Stimulated activated CD4-positive, alpha-beta T cell treated with anti-CD3 and anti-CD28 coated beads, Interleukin-1b, Interleukin-23, amount 100 ng/mL, for 1 hour (primary cell): ENCODE measurements at places on chromosomes 5 and 9.

GRCh38 chr9:71783120-71783523 lies 14.8 kb upstream of the CEMIP2 start:
- peak; percentile 60 for DNase-seq

GRCh38 chr9:127182901-127183746 lies 60.7 kb upstream of the ANGPTL2 start:
- no peak for DNase-seq

- DNase-seq, result peak; percentile 13
Measured at GRCh38 chr9:105694848-105695581, 674 bp downstream of the TMEM38B start.

- no peak for DNase-seq
Measured at GRCh38 chr9:33380390-33381094, 21.8 kb downstream of the AQP7 start.

DNA sequence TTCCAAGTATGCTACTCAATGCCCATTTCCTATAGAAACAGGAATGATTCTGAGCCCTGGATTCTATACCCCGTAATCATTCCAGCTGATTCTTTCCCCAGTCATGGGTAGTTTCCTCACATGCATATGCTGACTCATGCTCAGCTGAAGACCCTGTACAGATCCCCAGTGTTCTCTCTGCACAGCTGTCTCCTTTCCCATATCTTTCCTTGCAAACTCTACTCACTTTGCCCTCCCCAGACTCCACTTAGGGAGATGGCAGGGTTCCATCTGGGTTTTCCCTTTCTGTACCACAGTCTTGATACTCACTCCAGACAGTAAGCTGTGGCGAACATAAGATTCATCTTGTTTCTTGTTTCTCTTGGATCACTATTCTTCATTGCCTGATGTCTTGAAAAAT lies 357.6 kb downstream of the RAB3C start:
- no peak for DNase-seq

- no peak for DNase-seq
Measured at GRCh38 chr5:140055152-140055551, 12.1 kb upstream of the NRG2 start.

GRCh38 chr9:115207003-115207836 lies 89.3 kb upstream of the TNC start:
- no peak for DNase-seq

DNA sequence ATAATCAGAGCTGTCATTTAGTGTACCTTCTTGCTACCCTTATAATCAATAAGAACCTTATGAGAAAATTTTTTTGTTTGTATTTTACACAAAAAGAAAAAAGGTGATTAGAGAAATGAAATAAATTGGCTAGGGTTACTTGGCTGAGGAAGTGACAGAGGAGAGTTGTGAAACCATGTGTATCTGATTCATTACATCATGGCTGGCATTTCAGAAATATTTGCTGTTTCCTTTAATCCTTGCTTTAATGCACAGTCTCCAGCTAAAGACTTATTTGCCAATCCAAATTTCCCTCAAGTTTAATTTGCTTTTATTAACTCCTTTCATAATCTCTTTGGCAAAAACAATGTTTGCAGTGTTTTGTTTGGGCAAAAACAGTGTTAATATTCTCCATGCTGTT lies 543.1 kb downstream of the KIF4B start:
- DNase-seq, result no peak

DNA sequence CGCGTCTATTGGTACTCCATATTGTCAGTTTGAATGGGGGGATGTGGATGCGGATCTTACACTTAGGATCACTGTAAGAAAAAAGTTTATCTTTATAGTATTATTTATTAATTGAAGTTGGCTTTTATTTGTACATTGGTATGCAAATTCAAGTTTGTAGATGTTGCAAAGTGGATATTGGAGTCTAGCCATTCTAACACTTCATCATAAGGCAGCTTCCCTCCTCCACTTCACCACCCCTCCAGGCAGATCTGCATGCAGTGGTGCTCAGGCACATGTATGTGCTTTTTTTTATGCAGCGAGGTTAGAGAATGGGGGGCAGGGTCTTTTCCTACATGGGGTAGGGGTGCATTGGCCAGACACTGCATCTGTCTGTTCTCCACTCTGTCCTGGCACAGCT lies 84.3 kb downstream of the IQGAP2 start:
- no peak for DNase-seq

GRCh38 chr5:34655354-34655991 lies 655 bp upstream of the RAI14 start:
- no peak for DNase-seq

- DNase-seq, result no peak
Measured at GRCh38 chr5:125609011-125609410, 814.2 kb upstream of the GRAMD2B start.

DNA sequence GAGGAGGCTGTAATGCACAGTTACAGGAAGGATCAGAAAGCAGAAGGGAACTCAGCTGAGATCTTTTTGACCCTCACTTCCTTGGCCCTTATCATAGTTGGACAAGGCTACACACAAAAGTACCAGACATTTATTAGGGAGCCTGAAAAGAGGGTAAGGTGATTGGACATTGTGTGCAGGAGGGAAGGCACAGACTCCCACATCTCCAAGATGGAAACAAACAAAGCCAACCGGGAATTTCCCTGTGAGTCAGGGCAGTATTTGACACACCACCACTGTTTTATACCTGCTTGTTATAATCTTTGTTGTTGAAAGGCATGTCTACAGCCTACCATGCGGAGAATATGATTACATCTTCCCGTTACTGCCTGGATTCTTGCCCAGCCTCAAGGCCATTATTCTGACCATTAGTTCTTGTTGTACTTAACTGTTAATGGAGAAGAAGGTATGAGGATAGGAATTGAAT lies 3.0 kb upstream of the CCNG1 start:
- no peak for DNase-seq

DNA sequence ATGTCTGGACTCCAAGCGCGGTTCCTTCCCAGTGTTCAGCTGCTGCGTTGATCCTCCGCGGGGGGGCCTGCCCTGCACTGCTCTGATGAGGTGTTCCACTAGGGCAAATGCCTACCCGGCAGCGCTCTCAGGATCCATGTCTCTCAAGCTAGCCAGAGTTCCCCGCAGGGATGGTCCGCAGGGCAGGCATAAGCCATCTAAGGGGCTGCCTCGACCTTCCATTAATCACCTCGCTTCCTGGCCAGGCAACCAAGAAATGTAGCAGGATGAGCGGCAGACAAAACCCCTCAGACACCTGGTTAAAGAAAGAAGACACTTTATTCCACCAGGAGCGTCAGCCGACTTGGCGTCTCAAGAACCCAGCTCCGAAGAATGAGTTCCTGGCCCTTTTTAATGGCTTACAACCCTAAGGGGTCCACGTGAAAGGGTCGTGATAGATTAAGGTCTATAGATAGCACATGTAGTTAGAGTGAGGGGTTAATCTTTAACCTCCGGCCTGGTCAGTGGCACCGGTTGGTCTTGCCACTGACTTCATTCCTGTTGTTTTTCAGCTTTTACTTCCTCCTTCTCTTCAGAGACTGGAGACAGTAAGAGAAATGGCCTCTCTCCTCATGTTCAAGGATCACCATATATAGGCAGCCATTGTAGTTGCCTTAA lies 47.2 kb upstream of the COX7C start:
- no peak for DNase-seq

DNA sequence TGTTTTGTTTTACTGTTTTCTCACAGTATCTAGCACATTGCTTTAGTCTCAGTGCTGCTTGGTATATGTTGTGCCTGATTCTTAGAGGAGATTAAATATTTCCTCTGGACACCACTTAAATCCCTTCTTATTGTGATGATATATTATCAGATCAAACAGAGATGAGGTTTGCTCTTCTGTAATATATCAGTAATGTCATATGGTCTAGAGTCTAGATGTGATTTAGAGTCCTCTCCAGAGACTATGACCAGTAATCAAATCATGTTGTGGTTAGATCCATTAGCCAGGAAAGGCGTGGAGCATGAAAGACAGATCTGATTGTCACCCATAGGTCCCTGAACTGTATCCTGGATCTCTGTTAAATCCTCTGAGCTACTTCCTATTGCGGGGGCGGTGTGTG lies 24.4 kb downstream of the CAMK4 start:
- no peak for DNase-seq

DNA sequence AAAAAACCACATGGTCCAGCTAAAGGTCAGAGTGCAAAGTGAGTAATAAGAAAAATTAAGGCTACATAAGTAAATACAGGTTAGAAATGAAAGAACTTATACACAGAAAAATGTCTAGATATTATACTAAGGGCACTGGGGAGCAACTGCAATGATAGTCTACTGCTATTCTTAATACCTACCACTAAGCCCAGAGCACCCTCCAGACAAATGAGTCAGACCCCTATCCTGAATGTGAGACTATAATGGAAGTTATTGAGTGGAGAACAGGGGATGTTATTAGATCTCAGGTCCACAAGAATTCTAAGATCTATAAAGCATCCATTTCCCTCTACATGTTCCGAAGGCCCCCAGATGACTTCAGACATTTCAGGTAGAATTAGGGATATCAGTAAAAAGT lies 438.3 kb downstream of the PRELID2 start:
- no peak for DNase-seq

DNA sequence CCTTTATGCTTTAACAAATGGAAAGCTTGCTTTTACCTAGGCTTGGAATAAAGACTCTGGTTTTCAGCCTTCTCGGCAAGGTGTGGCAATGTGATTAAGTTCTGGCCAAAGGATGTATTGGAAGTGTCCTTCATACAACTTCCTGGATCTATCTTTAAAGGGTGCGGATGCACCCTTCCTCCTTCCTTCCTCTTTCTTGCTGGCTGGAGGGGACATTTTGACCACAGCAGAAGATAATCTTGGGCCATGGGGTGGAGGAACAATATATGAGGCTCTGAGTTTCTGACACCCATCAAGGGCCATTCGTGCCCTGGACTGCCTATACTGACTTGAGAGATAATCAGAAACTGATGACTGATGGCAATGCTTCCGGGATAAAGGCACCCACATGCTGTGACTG lies 145.7 kb downstream of the ACER2 start:
- DNase-seq, result no peak

DNA sequence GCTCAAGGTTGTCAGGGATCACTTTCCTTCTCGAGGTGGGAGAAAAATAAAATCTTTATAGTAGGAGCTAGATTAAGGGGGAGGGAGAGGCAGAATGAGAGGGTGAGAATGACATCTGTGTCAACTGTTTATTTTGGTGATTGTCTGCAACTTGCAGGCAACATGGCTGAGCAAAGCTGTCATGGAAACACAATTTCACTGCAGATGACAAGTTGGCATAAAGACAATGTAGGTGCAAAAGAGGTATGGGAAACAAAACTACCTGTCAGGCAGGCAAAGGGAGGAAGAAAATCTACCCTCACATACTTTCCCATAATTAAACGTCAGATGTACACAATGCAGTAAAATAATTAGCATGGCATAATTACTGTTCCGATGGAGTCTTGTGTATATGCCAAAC lies 167.4 kb downstream of the SLIT3 start:
- no peak for DNase-seq

GRCh38 chr5:173572431-173573125 lies 43.9 kb downstream of the BOD1 start:
- DNase-seq, result no peak

- no peak for DNase-seq
Measured at GRCh38 chr5:94209774-94210355, 408.5 kb downstream of the KIAA0825 start.

- no peak for DNase-seq
Measured at GRCh38 chr5:109170629-109171350, 239.0 kb downstream of the PJA2 start.

DNA sequence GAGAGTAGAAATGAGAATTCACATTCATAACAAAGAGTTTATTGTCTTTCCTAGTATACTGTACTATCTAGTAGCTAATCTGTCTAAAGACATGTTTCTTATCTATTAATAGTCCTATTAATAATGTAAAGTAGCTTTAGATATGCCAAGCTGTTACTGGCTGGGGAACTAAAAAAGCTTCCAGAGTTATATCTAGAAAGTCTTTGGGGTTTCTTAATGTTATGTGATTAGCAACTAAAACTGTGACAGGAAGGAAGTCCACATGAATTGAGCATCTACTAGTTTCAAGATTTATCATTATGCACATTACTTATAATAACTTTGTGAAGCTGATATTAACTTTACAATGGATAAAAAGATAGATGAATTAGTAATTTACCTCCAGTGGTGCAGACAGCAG lies 122.7 kb upstream of the CDKN2B start:
- no peak for DNase-seq

- no peak for DNase-seq
Measured at GRCh38 chr9:126334721-126335621, 8.3 kb downstream of the MVB12B start.

DNA sequence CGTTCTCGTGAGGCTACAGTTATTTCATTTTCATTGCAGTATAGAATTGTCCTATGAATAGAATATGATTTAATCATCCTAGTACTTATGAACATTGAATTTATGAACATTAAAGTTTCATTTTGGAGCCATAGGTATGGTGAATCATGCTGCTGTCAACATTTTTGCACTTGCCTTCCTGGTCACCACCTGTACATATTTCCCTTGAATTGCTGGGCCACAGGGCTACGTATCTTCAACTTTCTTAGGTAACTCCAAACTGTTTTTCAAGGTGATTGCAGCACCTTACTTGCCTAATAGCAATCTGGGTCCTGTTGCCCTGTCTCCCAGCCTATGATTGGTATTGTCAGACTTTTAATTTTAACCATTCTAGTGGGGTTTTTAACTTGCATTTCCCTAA lies 6.5 kb upstream of the RNF145 start:
- no peak for DNase-seq

- no peak for DNase-seq
Measured at GRCh38 chr9:17881371-17881770, 302.5 kb downstream of the SH3GL2 start.

GRCh38 chr9:95733741-95734666 lies 141.5 kb upstream of the ERCC6L2 start:
- DNase-seq, result no peak

GRCh38 chr9:130785053-130785452 lies 50.0 kb upstream of the ABL1 start:
- no peak for DNase-seq

- DNase-seq, result no peak
Measured at GRCh38 chr5:26278078-26278477, 760.3 kb downstream of the CDH9 start.

GRCh38 chr5:113520429-113520828 lies 6.9 kb downstream of the YTHDC2 start:
- no peak for DNase-seq

- no peak for DNase-seq
Measured at GRCh38 chr9:120256146-120256545, 323.8 kb downstream of the CDK5RAP2 start.

DNA sequence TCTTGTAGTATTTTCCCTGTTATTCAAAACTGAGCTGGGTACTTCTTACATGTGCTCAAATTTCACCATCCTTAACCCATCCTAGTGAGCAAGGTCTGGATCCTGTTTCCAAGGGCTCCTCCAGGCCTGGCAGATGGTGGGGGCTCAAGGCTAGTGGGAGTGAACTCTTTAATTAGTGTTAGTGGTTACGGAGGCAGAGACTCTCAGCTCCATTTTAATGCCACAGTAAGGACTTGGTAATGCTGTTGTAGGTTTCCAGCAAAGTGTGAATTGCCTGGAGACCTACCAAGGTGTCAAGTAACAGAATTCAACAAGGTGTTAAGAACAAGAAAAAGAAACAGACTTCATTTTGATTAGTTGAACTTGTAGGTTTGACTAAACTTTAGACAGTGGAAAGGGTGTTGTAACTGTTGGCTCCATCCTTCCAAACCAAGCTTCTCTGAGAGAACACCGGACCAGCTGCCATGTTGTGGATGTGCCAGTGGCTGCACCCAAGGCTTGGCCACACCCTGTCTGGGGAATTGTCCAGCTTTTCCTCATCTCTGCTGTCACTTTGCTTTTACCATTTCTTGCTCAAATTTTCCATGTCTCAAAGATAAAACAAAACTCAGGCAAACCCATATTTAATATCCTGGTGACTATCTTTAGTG lies 98.7 kb downstream of the ADCY2 start:
- no peak for DNase-seq
